ENCODE measurements at places on chromosomes 11 and 22.

DNA sequence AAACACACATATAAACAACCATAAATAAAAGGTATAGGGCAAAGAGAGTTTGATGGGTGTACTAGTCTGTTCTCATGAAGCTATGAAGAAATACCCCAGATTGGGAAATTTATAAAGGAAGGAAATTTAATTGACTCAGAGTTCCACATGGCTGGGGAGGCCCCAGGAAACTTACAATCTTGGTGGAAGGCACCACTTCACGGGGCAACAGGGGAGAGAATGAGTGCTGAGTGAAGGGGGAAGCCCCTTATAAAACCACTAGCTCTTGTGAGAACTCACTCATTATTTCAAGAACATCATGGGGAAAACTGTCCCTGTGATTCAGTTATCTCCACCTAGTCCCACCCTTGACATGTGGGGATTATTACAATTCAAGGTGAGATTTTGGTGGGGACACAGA, 385.9 kb upstream of the ANO5 start:
- no peak for DNase-seq

DNA sequence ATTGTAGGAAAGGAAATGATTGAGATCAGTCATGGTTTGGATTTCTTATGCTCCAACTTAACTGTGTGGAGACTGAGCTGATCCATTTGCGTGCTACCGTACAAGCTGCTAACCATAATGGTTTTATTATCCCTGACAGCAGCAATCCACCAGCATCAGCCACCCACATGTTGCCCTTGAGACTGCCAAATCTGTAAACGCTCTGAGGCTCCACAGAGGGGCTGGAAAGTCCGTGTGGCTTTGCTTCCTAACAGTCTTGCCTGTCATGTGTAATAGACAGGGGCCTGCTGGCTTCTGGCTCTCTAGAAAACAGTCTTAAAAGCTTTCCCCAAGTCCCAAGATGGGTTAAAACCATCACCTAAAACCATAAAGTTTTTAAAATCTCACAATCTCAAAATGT, 30.1 kb downstream of the ATG16L2 start:
- DNase-seq, result no peak

DNA sequence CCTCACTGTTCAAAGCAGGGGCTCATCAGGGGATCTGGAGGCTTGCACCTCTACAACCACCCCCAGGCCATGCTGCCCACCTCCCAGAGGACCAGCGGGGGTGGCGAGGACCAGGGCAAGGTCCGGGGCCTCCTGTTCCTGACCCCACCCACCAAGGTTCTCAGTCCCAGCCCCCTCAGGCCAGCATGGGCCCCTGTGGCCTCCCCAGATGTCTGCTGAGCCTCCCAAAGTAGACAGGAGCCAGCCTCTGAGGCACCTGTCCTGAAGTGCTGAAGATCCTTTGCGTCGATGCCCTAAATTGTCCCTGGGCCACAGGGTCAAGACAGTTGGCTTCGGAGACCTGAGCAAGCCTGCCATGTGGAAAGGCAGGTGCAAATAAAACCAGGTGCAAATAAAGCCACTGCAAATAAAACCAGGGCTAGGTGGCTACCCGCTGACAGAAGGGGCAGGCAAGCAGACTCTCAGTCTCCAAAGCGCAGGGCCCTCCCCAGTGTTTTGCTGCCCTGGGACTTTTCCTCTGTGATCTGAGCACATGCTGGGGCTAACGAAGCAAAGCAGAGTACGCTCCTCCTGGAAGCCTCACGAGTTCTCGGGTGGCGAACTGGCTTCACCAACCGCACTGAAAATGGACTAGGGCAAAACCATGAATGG, 22.4 kb upstream of the ARFGAP3 start:
- no peak for DNase-seq

GRCh38 chr11:64841592-64842365, 2.7 kb downstream of the CDC42BPG start:
- DNase-seq, result no peak

- no peak for DNase-seq
These were observed 6.6 kb upstream of the FXYD6 start for GRCh38 chr11:117883063-117883462.

- no peak for DNase-seq
These were observed 552.8 kb upstream of the LRRC4C start for GRCh38 chr11:42012271-42012670.

DNA sequence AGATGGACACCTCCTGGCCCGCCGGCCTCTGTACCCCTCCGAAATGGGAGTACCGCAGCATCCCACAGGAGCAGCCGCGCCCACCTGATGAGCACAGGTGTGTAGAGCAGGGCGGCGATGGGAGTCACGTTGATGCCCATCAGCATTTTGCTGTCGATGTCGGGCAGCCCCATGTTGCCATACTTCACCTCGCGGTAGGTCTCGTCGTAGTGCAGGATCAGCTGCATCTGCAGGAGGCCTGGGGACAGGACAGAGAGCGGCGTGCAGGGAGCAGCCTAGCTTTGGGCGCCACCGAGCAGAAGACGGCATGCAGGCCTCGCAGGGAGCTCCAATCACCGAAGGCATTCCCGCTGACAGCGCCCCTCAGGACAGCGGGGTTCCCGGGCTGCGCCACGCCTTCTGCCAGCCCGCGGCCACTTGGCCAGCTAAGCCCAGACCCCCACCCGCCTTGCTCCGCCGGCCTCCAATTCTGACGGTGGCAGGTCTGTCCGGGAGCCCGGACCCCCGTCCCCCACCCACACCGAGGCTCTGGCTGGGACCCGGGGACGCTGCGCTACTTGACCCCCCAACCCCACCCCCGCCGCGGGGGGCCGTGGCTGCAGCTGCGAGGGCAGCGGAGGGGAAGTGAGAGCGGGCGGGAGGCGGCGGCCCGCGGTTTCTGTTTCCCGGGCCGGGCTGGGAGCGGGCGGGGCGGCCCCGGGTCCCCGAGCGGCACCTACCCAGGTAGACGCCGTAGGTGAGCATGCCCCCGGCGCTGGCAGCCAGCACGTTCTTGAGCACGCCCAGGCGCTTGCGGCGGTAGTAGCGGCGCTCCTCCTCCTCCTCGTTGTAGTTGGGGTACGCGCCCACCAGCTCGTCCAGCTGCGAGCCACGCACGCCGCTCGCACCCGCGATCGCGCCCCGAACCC, 705 bp downstream of the UNC93B1 start:
- no peak for DNase-seq

GRCh38 chr22:22201185-22201929, 43.2 kb upstream of the VPREB1 start:
- no peak for DNase-seq

All from NCI-H1417 treated with DMSO at 0.1 percent for 48 hours (cell line).